ENCODE measurements at places on chromosomes 5 and 9.

- DNase-seq: no peak
Observed at GRCh38 chr5:124660229-124661093, 86.0 kb downstream of the ZNF608 start.

DNA sequence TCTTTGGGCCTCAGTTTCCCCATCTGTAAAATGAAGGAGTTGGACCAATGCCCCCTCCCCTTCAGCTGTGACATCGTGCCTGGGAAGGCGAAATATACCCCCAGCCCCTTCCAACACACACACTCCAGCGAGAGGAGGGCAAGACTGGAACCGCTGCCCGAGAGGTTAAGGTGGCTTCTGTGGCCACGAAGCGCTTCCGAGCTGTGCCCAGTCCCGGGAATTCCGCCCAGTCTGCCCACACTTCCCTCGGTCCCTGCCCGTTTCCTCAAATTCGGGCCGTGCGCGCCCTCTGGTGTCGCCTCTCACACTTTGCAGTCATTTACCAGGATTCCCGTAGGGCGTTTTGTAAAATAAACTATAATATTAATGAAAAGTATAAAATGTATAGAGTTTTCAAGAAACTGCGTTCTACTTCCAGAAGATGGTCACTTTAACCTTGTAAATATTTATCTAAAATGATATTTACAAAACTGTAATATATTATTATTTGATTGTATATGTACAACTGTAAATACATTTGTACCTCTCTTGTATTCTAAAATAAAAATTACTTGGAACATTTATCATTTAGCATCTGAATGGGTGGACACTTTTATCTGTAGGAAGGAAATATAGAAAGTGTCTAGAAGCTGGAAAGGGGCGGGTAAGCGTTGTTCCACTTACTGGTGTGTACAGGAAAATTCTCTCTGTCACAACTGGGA, 11.0 kb upstream of the EXOSC2 start:
- peak; percentile 58 for DNase-seq

DNA sequence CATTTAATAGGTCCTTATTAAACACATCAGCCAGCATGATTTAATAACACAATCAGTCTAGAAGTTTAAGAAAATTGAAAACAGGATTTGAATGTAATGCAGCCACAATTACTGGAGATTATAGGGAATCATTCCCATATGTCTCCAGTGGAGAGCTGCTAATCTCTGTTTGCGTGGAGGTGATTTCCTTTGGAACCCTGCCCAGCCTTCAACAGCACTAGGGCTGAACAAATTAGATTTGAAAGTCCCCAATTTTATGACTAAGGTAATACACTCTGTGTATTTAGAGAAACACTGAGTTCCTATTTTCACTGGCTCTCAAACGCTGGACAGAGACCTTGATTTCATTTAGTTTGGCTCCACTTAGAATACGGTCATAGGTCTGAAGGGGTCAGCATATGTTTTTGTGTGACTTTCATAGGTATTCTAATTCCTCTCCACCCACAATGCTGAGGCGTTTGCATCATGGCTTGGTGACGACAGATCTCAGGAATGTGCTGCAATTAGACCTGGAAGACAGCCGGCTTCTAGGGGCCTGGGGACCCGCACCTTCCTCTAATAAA, 508.3 kb downstream of the EBF1 start:
- DNase-seq: no peak

DNA sequence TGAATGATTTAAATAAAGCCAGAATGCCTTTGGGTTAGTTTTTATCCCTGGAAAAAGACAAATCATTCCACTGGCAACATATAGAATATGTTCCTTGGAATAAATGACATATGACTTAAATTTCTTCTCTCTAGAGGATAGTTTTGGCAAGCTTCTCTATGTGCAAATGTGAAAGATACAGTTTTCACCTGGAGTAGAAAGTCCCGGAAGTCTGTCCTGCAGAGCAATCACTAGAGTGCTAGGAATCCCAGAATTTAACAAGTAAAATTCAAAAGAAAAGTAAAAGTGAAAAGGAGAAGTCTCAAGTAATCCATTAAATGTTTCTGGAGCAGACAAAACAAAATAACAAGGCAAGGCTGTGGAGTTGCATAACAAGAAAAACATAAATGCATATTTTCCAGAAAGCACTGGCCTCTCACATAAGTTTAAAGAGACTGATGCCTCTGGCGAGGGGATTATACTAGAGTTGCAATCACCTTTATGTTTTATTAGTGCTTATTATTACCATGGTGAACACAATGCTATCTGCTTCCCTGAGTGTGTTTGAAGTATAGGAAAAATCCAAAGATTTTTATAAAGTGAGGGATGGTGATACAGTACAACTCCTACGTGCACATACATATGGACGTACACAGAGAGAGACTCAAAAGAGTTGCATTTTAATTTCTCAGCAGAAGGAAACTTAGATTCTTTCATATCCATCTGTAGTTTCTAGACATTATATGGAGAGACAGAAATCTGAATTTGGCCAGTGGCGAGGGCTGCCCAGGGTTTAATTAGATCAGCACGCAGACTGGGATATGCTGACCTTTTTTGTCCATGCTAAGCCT, 188.3 kb upstream of the ANKRD55 start:
- DNase-seq: no peak

GRCh38 chr5:160432196-160432595, 10.5 kb downstream of the PTTG1 start:
- DNase-seq: no peak

- DNase-seq: no peak
Observed at GRCh38 chr5:16837305-16837704, 98.8 kb downstream of the MYO10 start.

- peak; percentile 52 for DNase-seq
Observed at GRCh38 chr5:142597546-142598337, 88.1 kb downstream of the FGF1 start.

DNA sequence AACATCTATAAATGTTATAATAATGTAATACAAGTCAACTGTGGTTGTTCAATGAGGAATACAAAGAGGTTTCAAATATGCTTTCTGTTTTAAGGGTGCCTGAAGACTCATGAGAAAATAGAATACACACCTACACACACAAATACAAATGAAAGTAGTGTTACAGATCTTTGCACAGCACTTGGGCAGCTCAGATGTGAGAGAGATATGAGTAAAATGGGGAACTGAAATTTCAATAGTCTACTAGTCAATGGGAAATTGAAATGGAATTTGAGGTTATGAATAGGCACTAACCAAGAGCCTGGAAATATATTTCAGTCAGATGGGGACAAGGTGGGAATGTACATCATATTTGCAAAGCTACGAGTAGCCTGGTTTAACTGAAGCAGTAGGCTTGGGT, 96.6 kb downstream of the ISL1 start:
- no peak for DNase-seq

- peak; percentile 6 for DNase-seq
Observed at GRCh38 chr9:101574731-101575333, 19.9 kb downstream of the PPP3R2 start.

GRCh38 chr5:132674671-132675506, 1.1 kb downstream of the IL4 start:
- peak; percentile 59 for DNase-seq

DNA sequence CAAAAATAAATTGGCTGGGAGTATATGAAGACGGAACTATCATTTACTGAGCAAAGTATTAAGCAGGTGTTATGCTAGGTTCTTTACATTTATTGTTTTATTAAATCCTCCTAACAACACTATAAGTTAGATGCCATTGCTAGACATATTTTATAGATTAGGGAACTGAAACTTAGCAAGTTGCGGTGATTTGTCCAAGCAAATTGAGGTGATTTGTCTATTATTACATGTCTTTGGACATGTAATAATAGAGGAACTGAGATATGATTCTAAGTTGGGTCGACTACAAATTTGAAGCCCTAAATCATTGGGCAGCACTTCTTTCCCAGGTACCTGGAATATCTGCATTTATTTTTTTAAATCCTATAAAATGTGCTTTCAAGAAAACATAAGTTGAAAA, 429.9 kb downstream of the GABRG2 start:
- no peak for DNase-seq

DNA sequence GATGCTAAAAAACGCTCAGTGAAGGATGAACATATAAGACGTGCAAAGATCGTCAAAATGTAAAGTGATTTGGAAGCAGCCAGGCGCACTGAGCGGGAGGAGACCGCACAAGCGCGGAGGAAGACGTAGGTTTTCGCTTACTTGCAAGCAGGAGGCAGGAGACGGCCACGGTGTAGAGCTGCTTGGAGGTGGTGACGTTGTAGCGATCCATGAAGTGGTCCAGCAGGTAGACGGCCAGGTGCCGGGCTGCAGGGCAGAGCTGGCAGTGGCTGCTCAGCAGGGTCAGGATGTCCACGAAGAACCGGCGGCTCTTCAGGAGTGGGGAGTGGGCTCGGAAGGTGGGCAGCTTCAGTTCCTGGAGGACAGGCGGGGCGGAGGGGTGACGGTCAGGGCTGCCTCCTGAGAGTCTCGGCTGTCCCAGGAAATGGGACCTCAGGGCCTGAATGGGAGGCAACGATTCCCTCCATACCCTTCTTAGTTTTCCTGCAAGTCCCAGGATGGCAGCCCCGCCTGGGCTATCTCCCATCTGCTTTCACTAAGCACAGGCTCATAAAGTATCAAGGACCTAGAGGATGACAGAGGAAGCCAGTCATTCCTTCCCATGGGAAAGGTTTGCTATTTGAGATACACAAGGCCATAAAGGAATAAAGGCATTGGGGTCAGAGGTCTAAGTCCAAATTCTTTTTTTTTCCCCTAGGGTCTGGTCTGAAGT, 31.8 kb downstream of the CCNJL start:
- DNase-seq: no peak

DNA sequence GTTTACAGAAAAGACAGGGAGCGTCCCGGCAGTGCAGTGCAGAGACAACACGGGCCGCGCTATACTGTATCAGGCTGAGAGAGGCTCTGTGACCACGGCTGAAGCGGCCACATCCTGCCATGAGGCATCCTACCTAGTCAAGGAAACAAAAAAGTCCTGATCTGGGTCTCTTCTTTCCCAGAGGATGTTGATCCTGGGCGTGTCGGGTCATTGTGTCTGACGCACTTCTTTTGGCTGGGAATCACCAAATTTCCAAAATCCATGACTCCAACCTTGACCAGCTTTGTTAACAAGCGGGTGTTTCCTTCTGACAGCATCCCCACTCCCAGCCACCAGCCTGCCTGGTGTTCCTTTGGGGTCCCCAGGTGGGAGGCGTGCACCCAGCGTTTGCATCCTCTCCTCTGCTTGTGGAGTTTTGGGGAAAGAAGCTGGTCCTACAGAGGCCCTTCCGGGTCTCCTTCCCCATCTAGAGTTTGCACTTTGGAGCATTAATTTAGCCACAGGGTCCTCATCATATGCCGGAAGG, 91.4 kb upstream of the RAI14 start:
- DNase-seq: no peak

DNA sequence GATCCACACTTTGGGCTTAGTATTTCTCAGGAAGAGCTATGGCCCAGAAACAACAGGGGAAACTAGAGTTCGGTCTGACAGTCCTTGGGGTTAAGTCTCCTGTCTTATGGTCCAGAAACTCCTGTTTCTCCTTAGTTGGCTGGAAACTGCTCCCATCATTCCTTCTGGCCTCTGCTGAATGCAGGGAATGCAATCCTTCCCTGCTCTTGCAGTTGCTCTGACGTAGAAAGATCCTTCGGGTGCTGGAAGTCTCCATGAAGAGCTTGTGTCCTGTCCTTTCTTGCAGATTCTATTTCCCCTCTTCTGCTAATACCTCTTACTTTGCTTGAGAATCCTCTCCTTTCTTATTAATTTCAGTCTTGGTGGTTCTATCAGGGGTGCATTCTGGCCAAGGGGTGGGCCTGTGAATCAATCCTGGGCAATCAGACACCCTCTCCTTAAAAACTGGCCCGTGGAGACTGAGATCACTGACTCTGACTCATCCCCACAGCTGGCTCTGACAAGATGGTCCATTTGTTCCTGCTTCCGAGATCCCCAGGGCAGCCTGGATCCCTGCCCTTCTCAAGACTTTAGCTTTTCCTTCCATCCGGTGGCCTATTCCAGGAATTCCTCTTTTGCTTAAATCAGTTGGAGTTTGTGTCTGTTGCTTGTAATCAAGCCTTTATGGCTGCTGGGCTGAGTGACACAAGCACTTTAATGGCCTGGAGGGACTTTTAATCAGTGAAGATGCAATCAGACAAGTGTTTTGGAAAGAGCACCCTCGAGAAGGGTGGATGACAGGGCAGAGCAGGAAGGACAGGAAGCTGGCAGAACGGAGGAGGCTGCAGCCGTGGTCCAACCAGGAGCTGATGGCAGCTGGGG, 23.7 kb downstream of the PTGS1 start:
- no peak for DNase-seq

DNA sequence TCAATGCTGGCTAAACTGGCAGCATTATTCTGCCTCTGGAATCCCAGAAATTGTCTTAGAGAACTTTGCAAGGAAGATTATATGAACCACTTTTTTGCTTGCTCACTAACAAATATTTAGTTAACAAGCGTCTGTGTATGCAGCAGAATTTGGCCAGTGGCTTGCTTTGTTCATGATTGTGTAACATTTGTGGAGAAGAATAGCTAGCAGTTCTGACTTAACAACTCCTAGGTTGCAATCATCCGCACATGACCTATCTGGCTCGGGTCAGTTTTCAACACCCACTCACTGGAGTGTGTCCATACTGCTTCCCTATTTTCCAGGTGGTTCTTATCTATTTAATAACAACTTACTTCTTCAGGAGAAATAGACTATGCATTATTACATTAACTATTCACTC, 98.5 kb downstream of the SNX18 start:
- DNase-seq: no peak

- no peak for DNase-seq
Observed at GRCh38 chr9:137479892-137480685, 21.0 kb upstream of the NSMF start.

DNA sequence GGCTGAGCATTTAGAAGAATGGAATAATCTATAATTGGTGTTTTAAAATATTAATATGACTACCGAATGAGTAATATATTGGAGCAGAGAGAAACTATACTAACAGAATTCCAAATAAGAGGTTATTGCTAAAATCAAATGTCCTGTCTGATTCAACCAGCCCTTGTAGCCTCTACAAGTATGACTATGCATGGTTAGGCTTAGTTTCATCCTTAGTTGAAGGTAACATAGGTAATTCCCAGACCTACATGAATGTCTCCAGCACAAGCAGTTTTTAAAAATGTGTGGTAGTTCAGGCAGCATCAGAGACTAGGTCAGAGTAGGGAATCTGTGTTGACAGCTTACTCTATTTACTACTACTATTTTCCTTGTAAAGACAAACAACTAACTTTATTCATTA, 51.7 kb upstream of the SLC27A6 start:
- peak; percentile 14 for DNase-seq

DNA sequence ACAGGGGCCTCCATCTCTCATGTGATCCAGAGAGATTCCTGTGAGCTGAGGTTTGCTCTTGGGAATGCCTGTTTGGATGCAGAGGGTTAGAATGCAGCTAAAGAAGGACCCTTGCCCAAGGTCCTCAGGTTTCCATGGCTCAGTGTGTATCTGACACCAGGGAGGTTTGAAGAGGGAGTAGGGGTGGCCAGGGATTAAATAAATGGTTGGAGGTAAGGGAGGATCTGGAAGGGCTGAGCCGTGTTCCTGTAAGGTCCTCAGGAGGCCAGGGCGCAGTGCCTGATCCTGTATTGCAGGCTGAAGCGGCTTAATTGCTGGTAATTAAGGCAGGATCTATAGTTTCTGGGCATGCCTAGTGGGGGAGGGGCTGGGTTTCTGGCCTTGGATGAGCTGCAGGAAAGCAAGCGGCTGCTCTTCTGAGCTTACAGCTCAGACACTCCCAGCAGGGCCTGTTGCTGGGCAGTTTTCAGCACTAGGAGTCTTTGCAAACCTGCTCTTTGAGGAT, 41.5 kb upstream of the MAP1B start:
- DNase-seq: no peak
